HuH-7.5 (cell line): ENCODE measurements at places on chromosomes 2 and 18.

- no peak for DNase-seq
Observed at GRCh38 chr2:104286841-104287240, 567.1 kb upstream of the POU3F3 start.

DNA sequence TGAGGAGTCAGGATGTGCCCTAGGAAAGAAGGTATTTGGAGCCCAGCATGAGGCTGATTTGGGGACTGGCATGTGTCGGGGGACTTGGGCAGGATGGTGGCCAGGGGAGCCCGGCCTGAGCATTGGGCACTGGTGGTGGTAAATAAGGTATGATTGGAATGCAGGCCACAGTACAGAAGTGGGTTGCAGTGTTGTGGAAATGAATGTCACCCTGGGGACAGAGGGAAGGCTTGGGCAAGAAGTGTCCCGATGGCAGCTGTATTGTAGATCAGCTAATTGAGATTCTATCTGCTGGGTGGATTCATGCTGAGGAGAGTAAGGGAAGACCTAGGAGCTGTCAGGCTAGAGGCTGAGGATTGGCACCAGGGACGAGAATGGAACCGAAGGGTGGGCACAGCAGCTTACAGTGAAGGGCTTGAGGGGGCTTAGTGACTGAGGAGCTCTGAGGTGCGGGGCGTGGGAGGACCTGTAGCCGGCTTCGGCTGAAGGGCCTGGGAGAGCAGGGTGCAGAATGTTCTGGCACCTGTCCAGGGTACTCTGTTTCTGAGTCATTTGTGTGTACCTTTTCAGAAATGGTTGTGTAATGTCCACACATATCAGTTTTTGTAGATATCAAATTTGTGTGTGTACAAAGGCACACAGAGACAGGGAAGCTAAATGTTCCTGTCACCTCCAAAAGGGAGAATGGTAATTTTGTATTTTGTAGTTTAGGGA, 170.2 kb downstream of the PRKCE start:
- peak; percentile 49 for DNase-seq

DNA sequence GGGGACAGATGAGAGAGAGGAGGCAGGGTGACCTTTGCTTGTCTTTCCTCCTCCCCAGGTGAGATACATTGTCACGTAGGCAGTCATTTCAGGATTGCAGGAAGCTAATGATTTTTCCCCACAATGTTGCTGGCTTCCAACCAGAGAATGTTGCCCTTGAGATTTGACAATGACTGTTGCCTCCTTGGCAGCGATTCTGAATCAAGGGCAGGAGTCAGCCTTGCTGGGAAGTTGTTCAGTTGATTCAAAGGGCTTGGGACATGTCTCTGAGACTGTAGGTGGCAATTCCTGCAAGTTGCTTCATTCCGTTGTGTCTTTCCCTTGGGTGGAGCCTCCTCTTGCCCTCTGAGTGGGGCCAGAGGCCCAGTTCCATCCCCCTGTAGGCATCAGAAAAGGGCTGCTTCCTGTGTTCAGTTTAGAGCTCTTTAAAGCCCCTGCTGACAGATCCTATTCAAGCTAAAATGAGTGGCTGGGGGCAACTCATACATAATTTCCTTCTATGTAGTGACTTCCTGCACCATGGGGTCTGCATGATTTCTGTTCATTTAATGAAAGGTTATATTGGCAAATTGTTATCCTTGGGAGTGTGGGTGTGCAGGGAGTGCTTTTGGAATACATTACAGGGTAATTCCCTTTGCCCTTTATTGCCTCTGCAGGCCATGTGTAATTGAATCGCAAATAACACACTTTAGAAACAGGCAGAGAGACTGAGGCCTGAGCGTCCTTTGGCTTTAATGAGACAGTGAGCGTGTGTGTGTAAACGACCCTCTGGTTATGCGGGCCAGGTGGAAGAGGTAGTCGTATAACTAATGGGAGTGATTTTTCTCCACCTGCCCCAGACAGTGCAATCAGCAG, 52.4 kb downstream of the GPR39 start:
- DNase-seq, result no peak

DNA sequence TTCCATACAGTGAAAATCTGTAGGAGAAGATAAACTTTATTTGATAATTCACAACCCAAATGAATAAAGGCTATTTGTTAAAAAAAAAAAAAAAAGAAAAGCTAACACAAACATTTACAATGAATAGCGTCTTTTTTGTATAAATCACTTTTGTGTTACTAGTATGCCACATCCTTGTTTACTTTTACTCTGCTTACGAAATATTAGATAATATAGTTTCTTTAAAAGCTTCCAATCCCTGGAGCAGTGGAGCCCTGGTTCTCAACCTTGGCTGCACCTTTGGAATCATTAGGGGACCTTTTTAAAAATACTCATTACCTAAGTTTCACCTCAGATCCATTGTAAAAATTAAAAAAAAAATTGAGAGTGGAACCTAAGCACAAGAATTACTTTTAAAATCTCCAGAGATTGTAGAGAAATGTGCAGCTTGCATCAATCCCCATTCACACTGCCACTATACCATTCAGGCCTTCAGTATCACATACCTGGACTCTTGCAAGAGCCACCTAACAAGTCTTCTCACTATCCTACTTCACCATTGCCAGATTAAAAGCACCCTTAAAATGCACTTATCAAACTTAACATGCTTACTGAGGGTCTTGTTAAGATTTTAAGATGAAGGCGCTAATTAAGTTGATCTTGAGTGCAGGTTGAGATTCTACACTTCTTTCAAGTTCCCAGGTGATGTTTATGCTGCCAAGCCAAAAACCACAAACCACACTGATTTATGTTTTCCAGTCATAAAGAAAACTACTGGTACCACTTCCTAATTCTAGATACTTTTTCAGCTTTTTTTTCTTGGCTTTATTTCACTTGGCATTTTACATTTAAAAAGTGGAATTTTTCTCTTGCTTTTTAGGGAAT, 59.7 kb upstream of the ZC3H15 start:
- DNase-seq, result no peak

GRCh38 chr2:121058852-121059558, 226.0 kb downstream of the TFCP2L1 start:
- DNase-seq, result no peak

- DNase-seq, result no peak
Observed at GRCh38 chr2:207317378-207317984, 151.7 kb upstream of the KLF7 start.

- no peak for DNase-seq
Observed at GRCh38 chr2:75162897-75163296, 36.4 kb downstream of the TACR1 start.

- DNase-seq, result no peak
Observed at GRCh38 chr2:142097711-142098110, 33.1 kb downstream of the LRP1B start.

DNA sequence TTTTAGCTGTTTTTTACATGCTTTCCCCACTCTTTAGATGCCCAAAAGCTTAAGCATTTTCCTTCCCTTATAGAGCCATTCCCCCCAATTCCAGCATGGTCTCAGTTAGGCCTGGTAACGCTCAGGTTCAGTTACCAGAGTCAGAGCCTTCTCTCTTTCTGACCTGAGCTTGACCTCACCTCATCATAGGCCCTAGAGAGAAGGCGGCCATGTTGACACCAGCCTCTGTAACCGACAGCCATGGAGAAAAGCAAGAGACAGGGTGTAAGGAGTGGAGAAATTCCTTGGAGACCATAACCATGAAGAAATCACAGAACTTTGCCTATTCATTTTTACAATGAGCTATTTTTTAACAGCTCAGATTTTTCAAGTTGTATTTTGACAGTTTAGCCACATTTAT, 99.4 kb downstream of the RTN4 start:
- no peak for DNase-seq

GRCh38 chr18:48021273-48021914, 90.9 kb upstream of the SMAD2 start:
- DNase-seq, result no peak

- no peak for DNase-seq
Observed at GRCh38 chr2:88108796-88109195, 19.1 kb downstream of the FABP1 start.

DNA sequence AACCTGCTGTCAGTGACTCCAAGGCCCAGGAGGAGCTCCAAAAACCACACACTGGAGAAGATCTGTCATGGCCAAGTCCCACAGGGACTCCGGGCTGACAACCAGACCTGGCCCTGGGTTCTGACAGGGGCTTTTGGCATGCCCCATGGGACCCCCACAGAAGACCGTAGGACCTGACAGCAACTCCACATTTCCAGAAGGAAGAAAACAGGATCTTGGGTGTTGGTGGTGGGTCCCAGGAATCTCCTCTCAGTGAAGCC, 275.9 kb upstream of the HS6ST1 start:
- DNase-seq, result no peak
